ENCODE measurements at places on chromosomes 4 and X.

DNA sequence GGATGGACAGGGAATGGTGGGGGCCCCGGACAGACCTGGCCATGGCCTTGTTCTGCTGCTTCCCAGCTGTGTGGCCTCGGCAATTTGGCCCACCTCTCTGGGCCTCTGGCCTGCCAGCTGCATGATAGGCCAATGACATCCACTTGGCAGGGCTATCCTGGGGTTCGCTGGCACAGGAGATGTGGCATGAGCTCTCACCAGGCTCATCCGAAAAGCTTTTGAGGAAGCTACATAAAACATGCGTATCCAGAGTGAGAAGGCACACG lies 18.1 kb downstream of the SH3TC1 start:
- DNase-seq: no peak

GRCh38 chr4:22021106-22021505 lies 72.5 kb upstream of the KCNIP4 start:
- DNase-seq: no peak

DNA sequence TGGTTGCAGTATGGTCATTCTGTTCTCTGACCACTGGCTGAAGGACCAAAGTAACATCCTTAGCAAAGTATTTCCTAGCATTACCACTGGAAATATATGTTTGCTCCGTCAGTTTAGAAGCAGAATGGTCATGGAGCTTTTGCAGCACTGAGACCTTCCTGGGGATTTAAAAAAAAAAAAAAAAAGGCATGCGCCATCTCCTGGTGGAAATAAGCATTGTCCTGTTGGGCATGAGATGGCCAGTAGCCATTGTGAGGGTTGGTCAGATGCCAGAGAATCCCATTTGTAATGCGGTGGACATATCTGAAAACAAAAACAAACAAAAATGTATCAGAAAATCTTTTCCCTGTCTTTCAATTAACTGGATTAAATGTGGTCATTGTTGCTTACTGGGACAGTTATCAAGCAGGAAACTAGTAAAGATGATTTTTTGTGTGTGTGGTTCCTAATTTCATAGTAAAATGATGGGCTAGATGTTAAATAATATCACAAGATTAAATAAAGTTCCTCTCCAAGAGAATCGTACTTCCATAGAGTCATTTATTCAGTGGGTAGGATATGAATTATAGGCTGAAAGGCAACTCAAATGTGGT lies 139.6 kb downstream of the SOWAHB start:
- DNase-seq: no peak

DNA sequence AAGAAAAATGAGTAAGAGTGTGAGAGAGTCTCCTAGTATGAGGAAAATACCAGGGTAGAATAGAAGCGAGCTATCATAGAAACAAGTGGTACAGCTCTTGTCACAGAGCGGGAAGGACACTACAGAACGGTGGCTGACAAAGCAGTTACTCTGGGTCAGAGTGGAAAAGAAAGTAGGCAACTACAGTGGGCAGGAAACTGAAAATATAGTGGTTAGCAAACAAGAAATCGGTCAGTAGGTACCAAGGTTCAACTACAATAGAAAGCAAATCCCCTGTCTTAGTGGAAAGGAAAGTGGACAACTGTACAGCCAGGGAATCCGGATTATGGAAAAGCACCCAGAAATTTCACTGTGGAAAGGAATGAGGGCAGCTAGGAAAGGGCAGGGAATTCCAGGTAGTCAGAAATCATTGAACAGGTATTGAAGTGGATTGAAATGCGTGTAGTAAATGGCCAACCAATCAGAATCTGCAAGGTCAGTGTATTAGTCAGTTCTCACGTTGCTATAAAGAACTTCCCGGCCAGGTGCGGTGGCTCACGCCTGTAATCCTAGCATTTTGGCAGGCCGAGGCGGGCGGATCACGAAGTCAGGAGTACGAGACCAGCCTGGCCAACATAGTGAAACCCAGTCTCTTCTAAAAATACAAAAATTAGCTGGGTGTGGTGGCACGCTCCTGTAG lies 219.6 kb upstream of the DIAPH2 start:
- DNase-seq: no peak

GRCh38 chr4:128591482-128591881 lies 218.0 kb upstream of the JADE1 start:
- DNase-seq: no peak

- DNase-seq: no peak
Observed at GRCh38 chr4:152919826-152920225, 16.3 kb upstream of the FHDC1 start.

DNA sequence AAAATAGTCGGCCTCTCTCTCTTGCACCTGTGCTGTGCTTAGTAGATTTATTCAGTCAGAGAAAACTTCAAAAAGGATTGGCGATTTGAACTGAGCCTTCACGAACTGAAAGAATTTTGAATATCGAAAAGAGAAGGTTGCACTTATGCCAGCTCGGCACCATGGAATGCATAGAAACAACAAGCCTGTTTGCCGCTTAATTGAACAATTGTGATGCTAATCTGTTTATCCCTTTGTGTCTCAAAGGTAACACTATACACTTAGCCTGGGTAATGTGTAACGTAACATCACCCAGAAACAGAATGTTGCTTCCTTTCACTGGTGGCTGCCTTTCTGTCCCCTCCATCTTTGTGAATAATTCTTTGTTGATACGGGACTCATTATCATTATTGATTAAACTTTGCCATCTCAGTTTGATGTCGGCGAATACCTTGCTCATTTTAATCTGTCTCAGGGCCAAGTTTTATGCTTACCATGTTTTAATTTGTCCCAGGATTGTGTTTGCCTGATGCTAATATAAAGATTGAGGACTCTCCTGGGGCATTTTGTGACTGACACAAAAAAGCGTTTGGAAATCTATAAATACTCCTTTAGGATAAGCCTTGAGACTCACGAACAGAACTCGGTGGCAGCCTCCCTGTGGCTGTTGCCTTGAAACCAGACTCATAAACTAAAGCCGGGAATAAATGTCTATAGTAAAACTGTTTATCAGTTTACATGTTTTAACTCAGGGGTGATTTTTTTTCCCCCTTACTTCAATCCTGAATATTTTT lies 400.5 kb downstream of the RAPGEF2 start:
- DNase-seq: no peak

DNA sequence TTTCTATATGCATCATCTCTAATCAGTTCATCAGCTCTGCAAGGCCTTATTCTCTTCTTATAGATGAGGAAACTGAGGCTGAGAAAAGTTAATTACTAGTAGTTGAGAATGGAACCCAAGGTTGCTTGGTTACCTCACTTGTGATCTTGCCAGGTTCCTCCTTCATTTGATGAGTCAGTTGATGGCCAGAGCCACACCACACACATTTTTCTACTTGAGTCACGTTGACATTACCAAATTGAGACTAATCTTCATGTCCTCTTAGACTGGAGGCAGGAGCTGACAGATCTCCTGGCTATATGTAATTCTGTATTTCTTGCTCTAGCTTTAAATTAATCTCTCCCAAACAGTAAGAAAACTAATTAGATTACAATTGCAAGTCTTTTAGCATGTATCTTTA lies 428.4 kb downstream of the AFF2 start:
- DNase-seq: no peak

- no peak for DNase-seq
Observed at GRCh38 chrX:82676386-82676785, 831.7 kb upstream of the POU3F4 start.

DNA sequence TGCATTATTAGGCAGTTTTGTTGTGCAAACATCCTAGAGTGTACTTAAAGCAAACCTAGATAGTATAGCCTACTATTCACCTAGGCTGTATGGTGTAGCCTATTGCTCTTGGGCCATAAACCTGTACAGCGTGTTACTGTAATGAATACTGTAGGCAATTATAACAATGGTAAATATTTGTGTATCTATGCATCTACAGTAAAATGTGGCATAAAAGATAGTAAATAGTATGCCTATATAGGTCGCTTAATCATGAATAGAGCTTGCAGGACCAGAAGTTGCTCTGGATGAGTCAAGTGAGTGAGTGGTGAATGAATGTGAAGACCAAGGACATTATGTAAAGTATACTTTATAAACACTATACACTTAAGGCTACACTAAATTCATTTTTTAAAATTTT lies 16.6 kb downstream of the USO1 start:
- DNase-seq: no peak

- no peak for DNase-seq
Observed at GRCh38 chr4:103067841-103068547, 8.6 kb downstream of the SLC9B2 start.

DNA sequence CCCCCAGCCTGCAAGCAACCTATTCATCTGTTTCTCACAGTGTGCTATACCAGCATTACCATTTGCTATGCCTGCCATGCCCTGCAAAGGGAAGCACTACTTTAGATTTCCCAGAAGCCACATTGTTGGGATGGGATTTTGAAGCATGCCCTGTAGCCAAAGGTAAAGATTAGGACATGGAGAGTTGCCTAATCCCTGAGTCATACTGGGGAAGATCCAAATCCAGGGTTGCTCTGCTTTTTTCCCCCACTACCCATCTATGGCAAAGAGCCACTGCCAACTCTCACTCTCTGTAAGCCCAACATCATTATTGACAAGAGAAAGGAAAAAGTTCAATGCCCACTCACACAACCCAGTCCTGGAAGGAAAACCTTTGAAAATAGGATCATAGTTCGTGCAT lies 36.7 kb upstream of the TMEM164 start:
- no peak for DNase-seq

DNA sequence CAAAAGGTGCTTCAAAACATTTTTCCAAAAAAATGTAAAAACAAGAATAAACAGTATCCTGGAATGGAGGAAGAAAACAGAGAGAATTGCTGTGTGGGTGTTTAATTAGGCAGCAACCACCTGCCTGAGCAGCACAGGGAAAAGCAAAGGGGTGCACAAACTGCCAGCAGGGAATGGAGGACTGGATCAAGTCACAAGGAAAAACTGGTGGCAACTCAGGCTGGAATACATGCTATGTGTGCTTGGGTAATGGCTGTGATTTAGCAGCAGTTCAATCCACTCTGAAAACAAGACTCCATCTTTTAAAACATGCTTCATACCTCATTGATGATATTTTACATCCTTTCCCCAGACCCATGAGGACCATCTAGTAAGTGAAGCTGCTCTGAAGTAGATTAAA lies 179.5 kb downstream of the HS6ST2 start:
- DNase-seq: no peak

GRCh38 chrX:124328765-124329164 lies 3.7 kb upstream of the TEX13D start:
- no peak for DNase-seq

- DNase-seq: no peak
Observed at GRCh38 chr4:170004651-170005295, 21.4 kb downstream of the MFAP3L start.

GRCh38 chr4:67106861-67107460 lies 438.3 kb downstream of the CENPC start:
- no peak for DNase-seq

GRCh38 chr4:140703463-140703862 lies 52.7 kb downstream of the TBC1D9 start:
- no peak for DNase-seq

GRCh38 chr4:41514766-41515481 lies 23.0 kb upstream of the LIMCH1 start:
- DNase-seq: no peak

GRCh38 chr4:23390246-23390645 lies 499.6 kb downstream of the PPARGC1A start:
- DNase-seq: no peak

GRCh38 chr4:10816571-10816970 lies 132.0 kb upstream of the CLNK start:
- no peak for DNase-seq

DNA sequence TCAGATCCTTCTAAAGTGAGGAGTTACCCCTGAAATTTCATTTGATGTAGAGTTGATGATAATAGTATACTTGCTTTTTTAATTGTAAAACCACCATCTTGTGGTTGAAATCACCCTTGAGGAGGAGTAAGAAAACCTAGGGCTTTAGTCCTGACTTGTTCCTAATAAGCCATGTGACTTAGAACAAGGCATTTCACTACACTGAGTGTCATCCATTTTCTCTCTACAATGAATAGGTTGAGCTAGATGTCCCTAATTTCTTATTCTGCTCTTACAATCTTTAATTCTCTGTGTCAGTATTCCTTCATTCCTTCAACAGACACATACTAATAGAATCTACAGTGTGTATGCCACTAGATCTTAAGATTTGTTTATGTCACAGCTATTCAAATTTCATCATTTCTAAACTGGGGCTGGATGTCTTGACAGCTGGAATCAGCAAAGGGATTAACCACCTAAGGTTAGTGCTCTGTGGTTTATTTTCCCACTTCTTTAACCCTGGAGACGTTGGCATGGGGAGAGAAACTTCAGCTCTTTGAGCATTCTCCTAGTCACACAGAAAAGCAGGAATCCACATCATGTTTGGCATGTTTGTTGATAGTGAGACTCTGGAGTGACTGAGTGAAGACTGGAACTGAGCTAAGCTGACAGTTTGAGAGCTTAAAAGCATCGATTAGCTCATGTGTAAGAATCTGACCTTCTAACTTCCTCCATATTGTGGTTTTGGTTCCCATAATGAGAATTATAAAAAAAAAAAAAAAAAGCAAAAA lies 246.3 kb downstream of the NDST4 start:
- no peak for DNase-seq

DNA sequence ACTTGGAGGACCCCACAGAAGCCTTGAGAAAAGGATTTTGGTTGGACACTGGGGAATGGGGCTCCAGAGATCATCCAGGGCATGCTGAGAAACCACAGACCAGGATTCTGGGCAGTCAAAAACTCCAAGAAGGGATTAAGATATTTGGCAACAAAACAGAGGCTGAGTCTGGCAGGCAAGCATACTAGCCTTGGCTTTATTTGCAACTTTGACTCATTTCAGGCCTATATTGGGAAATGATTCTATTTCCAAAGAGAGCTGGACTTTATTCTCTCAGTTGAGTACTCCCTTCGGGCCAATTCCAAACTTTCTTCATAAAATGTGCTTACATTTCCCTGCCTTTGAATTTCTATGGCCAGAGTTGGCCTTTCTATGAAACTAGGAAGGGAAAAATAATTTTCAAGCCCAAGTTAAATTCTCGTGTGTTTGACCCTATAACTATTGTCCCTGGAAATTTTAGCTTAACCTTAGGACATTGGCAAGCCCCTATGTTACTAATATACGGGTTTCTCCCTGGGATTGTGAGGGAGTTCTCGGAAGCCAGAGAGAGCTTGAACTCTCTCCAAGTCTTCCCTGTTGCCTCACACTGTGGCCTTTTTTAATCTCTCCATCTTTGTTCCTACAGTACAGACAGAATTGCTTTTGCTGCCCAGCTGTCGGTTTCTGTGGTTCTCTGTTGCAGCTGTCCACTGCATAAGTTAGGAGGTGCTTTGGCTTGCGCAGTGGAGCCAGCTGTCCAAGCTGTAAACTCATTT lies 112.6 kb upstream of the FAM9A start:
- no peak for DNase-seq

GRCh38 chrX:131792356-131792749 lies 230.7 kb upstream of the STK26 start:
- peak; percentile 85 for DNase-seq

GRCh38 chrX:78330540-78330939 lies 3.1 kb upstream of the CYSLTR1 start:
- no peak for DNase-seq
